Activated T-cell treated with anti-CD3 and anti-CD28 coated beads for 24 hours (primary cell): ENCODE measurements at places on chromosomes 3 and 15.

DNA sequence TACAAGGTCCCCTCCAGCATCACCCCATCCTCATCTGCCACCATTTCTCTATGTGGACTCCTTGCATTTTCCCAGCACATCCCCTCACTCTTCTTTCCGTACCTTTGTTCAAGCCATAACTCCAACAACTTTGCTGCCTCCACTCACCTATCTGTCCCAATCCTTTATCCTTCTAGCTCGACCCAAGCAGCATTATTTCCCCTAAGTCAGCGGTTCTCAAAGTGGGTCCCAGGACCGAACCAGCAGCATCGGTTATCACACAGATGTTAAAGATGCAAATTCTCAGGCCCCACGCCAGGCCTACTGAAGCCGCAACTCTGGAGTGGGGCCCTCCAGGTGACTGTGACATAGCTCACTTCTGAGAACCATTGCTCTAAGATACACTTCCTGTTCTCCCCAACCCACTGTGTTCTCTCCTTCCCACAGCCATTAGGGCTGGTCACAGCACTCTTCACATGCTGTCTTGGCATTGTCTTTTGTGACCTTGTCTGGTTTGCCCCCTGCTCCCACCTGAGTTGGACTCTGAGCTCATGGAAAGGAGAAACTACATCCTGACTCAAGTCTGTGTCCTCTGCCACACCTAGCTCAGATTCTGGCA is 56.2 kb downstream of the AAGAB start:
- no peak for DNase-seq

- DNase-seq = no peak
Measured at GRCh38 chr3:96754128-96754527, 60.3 kb upstream of the EPHA6 start.

GRCh38 chr3:197794115-197794514 is 3.1 kb downstream of the LRCH3 start:
- DNase-seq = no peak

DNA sequence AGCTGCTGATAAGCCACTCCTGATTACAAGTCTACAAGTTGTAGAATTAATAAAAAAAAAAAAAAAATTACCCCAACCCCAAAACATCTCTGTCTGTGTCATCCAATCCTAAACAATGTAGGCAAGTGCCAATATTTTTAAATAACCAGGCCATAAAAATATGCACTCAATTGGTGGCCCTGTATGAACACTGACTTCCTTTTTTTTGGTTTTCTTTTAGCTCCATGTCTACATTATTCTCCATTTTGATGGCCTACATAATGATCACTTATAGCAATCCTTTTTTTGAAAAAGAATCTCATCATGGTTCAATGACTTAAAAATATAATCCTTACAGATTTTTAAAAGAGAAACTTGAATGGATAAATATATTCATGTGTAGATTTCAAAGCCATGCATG is 72.1 kb downstream of the FOXP1 start:
- no peak for DNase-seq

GRCh38 chr3:194142156-194142910 is 6.4 kb downstream of the HES1 start:
- no peak for DNase-seq

GRCh38 chr15:27220199-27220598 is 249.2 kb downstream of the GABRG3 start:
- DNase-seq = no peak

DNA sequence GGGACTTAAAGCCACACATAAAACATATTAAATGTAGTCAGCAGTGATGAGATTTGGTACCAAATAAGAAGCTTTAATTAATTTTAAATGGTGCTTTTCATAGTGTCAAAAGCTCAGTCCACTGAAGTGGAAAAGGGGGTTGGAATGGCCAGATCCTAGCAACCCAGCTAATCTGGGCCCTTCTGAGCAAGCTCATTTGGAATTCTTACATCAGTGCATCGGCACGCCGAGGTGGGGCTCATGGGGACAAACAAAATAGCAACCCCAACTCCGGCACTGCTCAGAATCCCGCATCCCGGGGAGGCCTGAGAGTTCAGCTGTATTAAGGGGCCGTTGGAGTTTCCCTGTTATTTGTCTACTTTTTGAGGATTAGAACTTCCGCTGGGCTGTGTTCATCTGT is 526.4 kb downstream of the SOX2 start:
- no peak for DNase-seq

DNA sequence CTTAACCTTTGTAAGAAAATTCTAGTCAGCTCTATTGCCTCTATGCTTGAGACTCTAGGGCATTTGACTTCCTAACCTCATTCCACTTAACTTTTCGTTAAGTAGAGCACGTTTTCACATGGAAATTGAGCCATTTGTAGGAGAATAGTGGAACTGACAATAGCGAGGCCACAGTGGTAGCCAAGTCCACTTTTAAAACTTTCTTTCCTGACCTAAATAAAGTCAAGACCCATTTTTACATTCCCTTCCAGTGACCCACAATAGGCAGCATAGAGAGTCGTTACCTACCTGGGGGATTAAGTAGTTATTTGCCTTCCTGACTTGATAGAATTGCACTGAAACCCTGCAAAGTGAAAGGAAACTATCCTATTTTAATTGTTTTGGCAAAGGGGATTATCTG is 386.0 kb upstream of the NECTIN3 start:
- DNase-seq = no peak

DNA sequence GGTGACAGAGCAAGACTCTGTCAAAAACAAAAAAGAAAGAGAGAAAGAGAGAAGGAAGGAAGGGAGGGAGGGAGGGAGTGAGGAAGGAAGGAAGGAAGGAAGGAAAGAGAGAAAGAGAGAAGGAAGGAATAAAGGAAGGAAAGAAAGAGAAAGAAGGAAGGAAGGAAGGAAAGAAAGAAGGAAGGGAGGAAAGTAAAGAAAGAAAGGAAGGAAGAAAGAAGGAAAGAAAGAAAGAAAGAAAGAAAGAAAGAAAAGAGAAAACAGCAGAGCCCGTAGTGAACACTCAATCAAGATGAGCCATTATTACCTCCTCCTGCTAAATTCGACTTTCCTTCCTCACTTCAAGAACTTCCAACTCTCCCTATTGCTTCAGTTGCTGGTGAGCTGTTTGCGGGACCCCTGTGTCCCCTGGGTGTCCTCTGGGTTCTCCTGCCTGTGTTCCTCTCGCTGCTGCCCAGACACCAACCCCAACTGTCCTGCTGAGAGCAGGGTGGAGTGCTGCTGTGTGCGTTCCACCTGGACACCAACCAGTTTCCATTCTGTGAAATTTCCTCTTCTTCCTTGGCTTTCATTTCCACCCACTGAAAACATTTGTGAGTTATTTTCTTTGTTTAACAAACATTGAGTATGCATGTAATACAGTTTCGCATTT is 266.4 kb downstream of the FAM43A start:
- no peak for DNase-seq

DNA sequence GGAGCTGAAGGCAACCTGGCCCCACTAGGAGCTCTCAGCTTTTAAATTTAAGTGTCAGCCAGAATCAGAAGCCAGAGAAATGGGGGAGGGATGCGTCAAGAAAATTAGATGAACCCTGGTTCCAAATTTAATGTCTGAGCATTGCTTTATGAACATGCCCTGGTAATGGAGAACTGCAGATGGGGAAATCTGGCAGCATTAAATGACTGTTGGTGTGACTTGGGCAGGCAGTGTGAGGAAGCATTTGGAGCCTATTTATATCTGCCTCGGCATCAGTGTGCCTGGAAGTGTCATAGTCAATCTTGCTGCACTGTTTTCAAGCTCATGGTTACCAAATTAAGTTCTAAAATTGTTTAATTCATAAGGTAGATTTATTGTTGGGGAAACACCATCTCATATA is 29.0 kb downstream of the NME9 start:
- no peak for DNase-seq

GRCh38 chr3:19757773-19758172 is 176.2 kb downstream of the EFHB start:
- no peak for DNase-seq

- no peak for DNase-seq
Measured at GRCh38 chr3:40623567-40623966, 98.8 kb downstream of the ZNF621 start.

DNA sequence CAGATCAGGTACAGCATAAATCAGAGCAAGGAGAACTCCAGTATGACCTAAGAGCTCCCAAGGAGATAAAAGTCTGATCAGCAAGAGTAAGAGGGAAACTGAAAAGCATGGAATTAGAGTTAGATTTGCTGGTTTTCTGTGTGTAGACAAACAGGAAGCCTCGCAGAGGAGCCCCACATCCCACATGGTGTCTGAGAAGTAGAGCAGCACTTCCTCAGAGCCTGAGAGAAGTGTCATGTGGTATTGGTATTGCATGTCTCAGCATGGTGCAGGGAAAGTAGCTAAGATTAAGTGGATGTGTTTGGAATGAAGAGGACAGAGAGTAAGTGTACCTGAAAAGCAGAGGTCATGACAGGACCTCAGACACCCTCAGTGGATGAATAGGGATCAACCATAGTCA is 175.4 kb upstream of the GBE1 start:
- no peak for DNase-seq

- no peak for DNase-seq
Measured at GRCh38 chr15:77369168-77369567, 50.7 kb downstream of the PEAK1 start.

- no peak for DNase-seq
Measured at GRCh38 chr3:184579513-184579912, 17.9 kb downstream of the EPHB3 start.

DNA sequence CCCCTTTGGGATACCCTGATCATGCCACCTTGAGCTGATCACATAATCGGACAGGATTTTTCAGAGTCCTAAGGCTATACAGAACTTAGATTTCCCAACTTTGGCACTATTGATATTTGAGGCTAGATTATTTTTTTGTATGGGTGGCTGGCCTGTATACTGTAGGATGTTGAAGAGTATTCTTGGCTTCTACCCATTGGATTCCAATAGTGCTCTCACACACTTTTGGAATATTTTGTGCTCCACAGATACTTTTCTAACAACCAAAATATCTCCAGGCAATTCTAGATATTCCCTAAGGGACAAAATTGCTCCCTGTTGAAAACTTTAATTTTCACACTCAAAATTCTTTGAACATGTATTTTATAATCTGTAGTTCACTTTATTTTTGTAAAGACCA is 125.1 kb downstream of the ABI3BP start:
- DNase-seq = no peak

- no peak for DNase-seq
Measured at GRCh38 chr15:83844742-83845141, 190.8 kb downstream of the ADAMTSL3 start.

DNA sequence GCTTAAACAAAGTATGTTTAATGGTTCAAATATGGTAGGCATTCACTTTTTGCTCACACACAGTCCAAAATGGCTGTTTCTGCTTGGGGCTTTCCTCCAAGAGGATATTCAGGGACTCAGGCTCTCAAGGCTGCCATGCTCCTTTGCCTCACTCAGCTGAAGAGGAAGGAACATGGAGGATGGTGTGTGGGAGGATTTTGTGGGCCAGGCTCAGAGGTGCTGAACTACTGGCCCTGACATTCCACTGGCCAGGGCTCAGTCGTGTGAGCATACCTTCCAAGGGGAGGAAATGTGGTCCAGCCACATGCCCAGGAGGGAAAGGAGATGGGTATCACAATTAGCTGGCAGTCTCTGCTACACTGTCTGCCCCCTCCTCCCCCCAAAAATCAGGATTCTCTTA is 8.7 kb downstream of the PXYLP1 start:
- no peak for DNase-seq

- no peak for DNase-seq
Measured at GRCh38 chr3:186401556-186401955, 39.5 kb upstream of the DGKG start.

GRCh38 chr3:66598168-66598567 is 97.3 kb upstream of the LRIG1 start:
- DNase-seq = no peak

- no peak for DNase-seq
Measured at GRCh38 chr3:85376131-85376530, 417.3 kb downstream of the CADM2 start.

- DNase-seq = no peak
Measured at GRCh38 chr3:190125436-190126068, 4.9 kb upstream of the P3H2 start.

GRCh38 chr15:29433507-29434248 is 164.1 kb upstream of the NSMCE3 start:
- DNase-seq = no peak

GRCh38 chr15:32718821-32719716 is 1.3 kb downstream of the GREM1 start:
- DNase-seq = no peak

DNA sequence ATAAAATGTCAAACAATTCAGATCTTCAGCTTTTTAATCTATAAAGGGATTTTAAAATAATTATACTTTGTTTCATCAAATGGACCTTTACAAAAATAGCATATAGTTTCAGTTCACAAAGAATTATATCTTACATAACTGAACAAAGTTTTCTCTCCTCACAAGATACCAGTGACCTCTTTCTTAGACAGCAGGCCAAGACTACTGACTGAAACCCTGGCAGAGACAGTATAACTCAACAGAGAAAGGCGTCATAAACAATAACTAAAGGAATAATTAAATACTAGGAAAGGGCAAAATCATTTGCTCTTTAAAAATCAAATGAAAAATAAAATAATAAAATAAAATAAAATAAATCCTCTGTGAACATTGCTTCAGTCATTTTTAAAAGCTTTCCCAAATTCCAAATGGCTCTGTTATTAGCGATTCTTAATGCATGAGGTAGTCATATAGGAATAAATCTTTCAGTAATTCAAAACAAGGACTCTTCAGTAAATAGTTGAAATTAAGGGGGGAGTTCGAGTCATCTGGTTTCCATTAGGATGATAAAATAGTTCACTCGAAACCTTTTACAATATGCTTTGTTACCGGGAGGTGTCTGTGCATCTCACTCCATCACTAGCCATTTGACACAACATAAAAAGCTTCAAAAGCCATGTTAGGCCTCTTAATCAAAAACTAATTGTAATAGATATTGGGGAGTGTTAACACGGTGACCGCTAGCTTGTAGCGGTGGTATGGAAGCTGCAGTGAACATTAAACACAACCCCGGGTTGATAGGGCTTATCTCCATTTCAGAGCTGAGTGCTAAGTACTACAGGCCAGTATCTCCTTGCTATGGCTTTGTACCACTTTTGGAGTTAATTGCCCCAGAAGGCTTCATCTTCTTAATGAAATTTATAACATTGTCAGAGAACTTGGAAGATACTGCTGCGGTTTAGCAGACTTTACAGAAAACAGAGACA is 142.9 kb upstream of the NR2F2 start:
- no peak for DNase-seq

GRCh38 chr15:67815036-67815592 is 10.2 kb upstream of the SKOR1 start:
- DNase-seq = no peak

- no peak for DNase-seq
Measured at GRCh38 chr3:134707908-134708597, 57.2 kb upstream of the KY start.

DNA sequence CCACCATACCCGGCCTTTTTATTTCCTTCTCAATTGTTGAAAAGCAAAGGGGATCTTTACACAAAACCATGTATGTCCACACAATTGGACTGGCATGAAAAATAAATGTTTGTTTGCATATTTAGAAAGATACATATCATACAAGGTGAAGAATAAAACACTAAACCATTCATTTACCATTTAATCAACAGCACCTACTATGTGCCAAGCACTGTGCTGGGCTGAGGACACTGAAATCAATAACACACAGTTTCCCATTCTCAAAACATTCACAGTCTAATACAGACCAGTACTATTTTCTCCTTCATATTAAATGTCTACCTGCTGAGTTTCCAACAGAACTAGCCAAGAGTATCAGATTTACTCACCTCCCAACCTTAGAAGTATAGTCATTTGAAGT is 84.7 kb downstream of the IGF2BP2 start:
- no peak for DNase-seq

- no peak for DNase-seq
Measured at GRCh38 chr15:47415539-47415971, 301.8 kb upstream of the SEMA6D start.

GRCh38 chr3:13353506-13353905 is 66.6 kb downstream of the NUP210 start:
- DNase-seq = no peak
